ENCODE measurements at places on chromosomes 1 and 21.

DNA sequence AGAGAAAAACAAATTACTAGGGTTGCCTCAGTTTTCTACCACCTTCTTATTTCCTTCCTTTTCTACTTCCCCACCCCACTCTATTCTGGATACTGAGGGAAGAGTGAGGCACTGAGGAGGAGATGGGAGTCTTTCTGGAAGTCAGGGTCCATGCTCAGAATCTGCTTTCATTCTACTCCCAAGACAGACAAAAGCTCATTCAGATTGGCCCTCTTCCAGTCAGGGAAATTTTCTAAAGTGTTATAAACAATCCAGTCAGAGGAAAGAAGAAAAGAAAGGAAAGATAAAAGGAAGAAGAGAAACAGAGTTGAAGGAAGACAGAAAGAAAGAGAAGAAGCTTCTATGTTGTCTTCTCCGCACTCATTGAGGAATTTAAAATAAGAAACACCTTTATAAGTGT lies 228.6 kb downstream of the COP1 start:
- no peak for DNase-seq

- no peak for DNase-seq
These were observed 17.1 kb downstream of the SLC66A1 start for GRCh38 chr1:19329188-19329587.

GRCh38 chr1:51717842-51718241 lies 101.0 kb downstream of the OSBPL9 start:
- DNase-seq = no peak

DNA sequence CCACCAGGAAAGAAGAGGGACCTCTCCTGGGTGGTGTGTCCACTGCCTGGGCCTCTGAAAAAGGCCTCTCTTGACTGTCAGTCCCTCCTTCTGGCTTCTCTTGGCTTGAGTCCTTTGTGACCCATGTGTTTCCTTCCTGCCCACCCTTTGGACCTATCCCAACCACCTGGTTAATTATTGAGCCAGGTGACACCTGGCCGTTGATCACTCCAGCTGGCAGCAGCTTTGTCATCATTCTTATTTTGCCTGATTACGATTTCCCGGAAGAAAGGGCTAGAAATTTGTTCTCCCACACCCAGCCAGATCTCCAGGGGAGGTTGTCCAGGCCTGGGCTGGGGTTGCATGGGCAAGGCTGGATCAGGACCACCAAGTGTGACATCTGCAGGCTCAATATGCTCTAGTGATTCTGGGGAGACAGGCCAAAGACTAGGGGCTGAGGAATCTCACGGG lies 24.8 kb downstream of the CSF1 start:
- no peak for DNase-seq

- DNase-seq = no peak
These were observed 142.0 kb upstream of the COA6 start for GRCh38 chr1:234231061-234231892.

DNA sequence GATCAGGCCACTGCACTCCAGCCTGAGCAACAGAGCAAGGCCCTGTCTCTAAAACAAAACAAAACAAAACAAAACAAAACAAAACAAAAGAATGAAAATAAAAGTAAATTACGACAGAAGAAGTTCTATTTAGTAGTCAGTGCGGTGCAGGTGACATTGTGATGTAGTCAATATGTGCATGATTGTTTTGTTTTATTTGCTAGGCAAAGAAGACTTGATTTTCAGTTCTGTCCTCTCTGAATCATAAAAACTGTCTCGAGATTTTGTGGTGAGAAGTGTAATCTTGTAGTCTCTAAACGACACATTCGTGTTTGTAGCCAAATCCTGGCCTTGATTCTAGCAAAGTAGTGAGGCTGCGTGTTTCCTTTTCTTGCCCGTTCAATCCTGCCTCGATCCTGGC lies 23.5 kb downstream of the PEX14 start:
- no peak for DNase-seq

DNA sequence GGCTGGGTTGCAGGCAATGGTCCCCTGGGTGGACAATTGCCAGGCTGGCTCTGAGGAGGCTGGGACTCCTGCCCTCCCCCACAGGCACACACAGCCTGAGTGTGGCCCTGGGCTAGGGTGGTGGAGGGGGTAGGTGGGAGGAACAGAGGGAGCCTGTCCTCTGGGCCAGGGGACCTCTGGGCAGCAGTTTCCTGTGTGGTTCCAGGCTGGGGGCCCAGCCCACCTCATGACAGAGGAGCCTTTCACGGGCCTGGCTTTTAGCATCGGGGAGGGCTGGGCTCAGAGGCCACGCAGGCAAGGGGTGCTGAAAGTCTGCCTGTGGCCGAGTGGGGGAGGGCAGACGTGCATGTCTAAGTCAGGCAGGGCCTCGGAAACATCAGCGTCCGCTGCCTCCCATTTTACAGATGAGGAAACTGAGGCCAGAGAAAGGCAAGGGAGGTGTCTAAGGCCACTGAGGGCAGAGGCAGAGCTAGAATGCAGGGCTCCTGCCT lies 7.0 kb downstream of the EXTL1 start:
- DNase-seq = no peak

- no peak for DNase-seq
These were observed 126.9 kb upstream of the DUSP10 start for GRCh38 chr1:221868593-221869303.

DNA sequence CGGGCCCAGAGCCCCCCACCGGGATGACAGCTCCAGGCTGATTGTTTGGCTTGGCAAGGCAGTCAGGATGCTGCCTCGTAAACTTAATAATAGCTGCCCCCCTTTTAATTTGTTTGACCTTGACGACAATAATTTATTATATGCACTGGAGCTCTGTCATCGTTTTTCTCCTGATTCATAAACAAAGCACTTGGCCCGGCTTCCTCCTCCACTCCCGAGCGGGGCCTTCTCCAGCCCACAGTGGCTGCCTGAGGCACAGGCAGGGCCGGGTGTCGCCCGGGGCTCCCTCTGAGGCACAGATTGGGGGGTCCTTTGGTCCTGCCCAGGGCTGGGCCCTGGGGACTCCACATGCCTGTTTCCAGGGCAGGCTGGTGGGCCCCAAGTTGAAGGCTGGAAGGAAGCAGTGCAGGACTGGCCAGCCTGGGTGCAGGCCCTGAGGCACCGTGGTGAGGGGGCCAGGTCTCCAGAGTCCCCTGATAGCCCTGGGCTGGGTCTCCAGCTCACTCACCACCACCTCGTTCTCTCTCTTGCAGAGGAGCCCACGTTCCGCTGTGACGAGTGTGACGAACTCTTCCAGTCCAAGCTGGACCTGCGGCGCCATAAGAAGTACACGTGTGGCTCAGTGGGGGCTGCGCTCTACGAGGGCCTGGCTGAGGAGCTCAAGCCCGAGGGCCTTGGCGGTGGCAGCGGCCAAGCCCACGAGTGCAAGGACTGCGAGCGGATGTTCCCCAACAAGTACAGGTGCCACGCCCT lies 52.0 kb upstream of the ARHGEF16 start:
- DNase-seq = no peak

DNA sequence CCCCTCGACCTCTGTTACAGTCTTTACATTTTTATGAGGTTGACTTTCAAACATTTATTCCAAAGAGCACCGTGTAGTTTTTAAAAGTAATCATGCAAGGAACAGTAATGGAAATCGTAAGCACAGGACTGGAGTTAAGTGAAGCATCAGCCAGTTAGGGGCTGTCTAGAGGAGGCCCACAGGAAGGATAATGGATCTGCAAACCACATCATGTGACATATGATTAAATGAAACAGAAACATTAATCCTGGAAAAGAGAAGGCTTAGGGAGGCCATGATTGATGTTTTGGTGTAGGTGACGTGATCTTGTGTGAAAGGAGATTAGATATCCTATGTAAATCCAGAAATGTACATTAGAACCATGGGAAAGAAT lies 25.0 kb downstream of the RGS7 start:
- DNase-seq = no peak

DNA sequence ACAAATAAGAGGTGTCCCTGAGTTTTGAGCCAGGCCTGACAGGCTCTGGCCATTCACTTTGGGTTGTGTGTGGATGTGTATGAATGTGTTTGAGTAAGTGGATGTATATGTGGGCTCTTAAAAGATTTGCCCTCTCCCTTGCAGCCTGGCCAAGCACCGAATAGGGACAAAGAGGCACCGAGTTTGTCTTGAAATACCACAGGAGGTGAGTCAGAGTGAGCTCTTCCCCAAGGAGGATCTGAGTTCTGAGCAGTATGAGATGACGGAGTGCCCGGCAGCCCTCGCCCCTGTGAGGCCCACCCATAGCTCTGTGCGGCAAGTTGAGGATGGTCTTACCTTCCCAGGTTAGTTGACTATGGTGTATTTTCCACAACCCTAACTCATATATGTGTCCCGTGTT lies 19.0 kb downstream of the KDM4A start:
- no peak for DNase-seq

All from NCI-H1092 (cell line).